ENCODE measurements at places on chromosomes 2 and 18. TPM values are rescaled to one million over a fixed set of nuclear protein-coding genes. Genes with fewer than 3 reads are reported as not detected.

DNA sequence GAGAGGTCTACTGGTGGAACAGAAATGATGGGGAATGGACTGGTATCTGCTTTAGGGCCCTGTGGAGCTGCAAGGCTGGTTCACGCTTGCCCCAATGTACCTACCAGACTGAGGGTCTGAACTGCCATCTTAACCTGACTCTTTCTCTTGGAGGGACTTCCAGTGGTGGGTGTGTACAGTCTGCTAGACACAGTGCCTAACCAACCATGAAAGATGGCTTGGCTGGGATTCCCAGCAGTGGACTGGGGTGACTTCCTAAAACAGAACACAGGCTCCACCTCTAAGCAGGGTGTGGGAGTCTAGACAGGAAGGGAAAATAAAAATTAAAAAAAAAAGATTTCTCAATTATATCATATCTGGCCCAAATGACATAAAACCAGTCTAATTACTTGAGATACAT, 25.5 kb upstream of the MYO3B start:
- no peaks in the 10 kb centered on the region for H3K36me3 ChIP-seq
- H3K27ac ChIP-seq: no peak overlapping the region
- H3K4me1 ChIP-seq: no peaks in the 10 kb centered on the region

- H3K36me3 ChIP-seq: no peaks in the 10 kb centered on the region
- no peak overlapping the region for H3K4me3 ChIP-seq
- H3K27me3 ChIP-seq: no peaks in the 10 kb centered on the region
- H3K27ac ChIP-seq: no peak overlapping the region
- DNase-seq: no peak
- H3K4me1 ChIP-seq: no peaks in the 10 kb centered on the region
Observed at GRCh38 chr18:79555885-79556284, 123.7 kb upstream of the CTDP1 start.

DNA sequence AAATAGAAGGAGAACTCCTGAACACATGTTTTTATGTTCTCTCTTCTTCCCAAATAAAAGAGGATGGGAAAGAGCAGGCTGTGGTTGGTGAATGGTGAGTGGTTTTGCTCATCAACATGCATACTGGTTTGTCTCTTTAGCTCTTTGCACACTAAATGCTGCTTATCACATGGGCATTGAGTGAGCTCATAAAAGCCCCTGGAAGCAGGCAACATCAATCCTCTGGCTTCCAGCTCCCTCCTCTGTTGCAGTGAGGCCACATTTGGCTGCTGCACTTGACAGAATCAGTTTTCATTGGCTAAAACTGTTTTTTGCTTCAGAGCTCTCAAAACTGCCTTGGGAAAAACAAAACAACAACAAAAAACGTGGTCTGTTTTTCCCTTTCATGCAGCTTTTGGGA, 1308.2 kb upstream of the NRXN1 start:
- H3K27me3 ChIP-seq: no peaks in the 10 kb centered on the region
- no peak for DNase-seq
- no peak overlapping the region for H3K27ac ChIP-seq
- no peak overlapping the region for H3K4me3 ChIP-seq
- H3K4me1 ChIP-seq: no peaks in the 10 kb centered on the region

DNA sequence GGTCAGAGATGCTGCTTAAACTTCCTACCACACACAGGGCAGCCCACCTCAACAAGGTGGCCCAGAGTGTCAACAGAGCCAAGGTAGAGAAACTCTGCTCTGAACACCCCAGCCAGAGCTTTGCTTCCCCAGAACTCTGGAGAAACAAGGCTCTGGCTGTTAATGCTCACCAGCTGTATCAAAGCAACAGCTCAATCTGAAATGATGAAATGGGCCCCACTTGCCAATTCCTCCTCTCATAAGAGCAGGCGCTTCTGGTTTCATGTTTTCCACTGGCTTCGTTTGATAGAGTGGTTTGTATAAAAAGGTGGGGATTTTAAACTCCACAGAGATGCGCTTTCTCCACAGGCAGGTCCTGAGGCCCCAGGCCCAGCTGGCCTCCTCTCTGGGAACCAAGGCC, 60.9 kb upstream of the TFCP2L1 start:
- peaks cover 18% of the 10 kb centered on the region for H3K36me3 ChIP-seq
- H3K27ac ChIP-seq: no peak overlapping the region
- H3K4me3 ChIP-seq: no peak overlapping the region
- no peaks in the 10 kb centered on the region for H3K4me1 ChIP-seq

- peaks cover 15% of the 10 kb centered on the region for H3K4me1 ChIP-seq
- H3K36me3 ChIP-seq: peaks cover 9% of the 10 kb centered on the region
- H3K27ac ChIP-seq: no peak overlapping the region
- DNase-seq: no peak
- H3K4me3 ChIP-seq: no peak overlapping the region
Observed at GRCh38 chr2:85395912-85396475, 14.2 kb downstream of the CAPG start.

DNA sequence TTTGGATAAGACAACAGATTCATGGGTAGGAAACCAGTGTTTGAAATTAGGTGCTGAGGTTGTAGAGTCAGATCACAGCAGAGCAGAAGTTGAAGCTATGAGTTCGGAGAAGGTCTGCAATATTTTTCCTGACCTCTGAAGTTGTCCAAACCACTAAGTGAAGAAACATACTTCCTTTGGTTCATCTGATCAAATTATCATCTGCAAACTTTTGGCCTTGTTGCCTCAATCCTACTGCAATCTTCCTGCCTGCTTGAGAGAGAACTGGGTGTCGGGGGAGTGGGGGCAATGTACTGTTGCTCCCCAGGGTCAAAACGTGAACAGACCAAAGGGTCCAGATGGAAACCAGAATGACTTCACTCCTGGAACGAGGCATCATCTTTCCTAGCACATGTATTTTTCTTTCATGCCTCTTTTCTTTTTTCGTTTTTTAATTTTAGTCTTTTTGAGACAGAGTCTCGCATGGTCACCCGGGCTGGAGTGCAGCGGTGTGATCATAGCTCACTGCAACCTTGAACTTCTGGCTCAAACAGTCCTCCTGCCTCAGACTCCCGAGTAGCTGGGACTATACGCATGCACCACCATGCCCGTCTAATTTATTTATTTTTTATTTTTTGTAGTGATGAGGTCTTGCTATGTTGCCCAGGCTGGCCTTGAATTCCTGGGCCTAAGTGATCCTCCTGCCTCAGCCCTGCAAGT, 42.7 kb downstream of the RAB31 start:
- no peak overlapping the region for H3K27ac ChIP-seq
- H3K36me3 ChIP-seq: no peaks in the 10 kb centered on the region
- H3K27me3 ChIP-seq: no peaks in the 10 kb centered on the region
- no peaks in the 10 kb centered on the region for H3K4me1 ChIP-seq

GRCh38 chr2:109244304-109244582, 115.2 kb downstream of the SH3RF3 start:
- no peaks in the 10 kb centered on the region for H3K36me3 ChIP-seq
- no peaks in the 10 kb centered on the region for H3K27me3 ChIP-seq
- no peak overlapping the region for H3K4me3 ChIP-seq

Gene RSAD2
- total RNA-seq: 9.2 TPM

Data from T-cell (primary cell).